ENCODE measurements at places on chromosomes 1 and 21.
A peak's percentile ranks its signal among the peaks of the same experiment; 100 is the strongest.

DNA sequence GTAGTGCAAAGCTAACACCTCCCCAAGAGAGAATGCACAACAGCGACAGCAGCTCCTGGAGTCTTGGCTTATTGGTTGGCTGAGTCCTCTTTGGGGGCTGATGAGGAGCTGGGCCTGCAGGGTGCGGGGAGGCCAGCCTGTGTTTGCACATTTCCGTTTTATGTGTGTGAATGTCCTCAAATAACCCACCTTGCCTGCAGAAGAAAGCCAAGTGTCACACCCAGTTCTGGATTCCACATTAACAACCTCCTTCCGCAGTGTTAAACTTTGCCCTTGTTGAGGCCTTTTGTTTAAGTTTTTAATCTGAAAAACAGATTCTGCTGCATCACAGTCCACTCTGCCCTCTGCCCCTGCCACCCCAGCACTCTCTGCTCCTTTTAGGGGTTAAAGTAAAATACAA is 274.5 kb downstream of the TM2D1 start:
- no peak for DNase-seq

DNA sequence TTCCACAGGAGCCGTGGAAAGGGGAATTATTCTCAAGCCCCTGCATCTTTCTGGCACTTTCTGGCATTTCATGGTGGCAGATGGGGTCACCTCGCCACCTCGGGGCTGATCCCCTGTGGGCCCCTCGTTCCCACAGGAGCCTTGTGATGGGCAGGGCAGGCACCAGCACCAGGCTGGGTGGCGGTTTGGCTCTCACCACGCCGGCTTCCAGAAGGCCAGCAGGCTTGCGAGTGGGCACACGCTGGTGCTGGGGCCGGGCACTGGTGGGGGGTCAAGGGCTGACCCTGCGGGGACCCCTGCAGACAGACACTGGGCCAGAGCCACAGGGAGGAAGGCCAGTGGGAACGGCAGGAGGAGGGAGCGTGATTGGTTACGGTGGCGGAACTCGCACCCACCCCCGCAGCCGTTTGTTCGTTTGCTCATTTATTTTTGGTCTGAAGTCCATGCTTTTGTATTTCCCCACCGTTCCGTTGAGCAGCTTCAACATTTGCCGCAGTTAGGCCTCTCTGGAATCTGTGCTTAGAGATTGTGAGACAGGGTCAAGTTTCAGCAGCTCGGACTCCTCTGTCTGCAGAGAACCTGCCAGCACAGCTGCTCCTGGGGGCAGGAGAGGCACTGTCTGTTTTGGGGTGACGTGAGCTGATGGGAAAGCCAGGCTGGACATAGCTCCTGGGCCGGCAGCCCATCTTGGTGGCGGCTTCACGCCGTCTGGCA is 5.3 kb downstream of the COL18A1 start:
- DNase-seq: no peak

DNA sequence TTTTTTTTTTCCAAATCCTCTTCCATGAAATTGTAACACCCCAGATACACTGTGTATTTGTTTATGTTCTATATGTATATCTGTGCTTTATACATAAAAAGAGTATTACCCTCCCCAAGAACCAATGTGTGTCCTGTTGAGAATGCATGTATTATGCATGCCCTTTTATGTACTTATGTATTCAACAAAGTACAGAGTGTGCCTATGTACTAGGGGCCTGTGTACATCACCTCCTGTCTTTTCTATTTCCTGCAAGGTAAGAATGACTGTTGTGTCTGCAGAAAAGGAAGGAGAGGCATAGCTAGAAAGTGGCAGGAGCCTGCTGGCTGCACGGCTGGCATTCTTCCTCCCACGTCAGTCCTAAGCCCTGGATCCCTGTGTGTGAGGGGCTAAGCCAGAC is 7.0 kb downstream of the TMEM61 start:
- no peak for DNase-seq

DNA sequence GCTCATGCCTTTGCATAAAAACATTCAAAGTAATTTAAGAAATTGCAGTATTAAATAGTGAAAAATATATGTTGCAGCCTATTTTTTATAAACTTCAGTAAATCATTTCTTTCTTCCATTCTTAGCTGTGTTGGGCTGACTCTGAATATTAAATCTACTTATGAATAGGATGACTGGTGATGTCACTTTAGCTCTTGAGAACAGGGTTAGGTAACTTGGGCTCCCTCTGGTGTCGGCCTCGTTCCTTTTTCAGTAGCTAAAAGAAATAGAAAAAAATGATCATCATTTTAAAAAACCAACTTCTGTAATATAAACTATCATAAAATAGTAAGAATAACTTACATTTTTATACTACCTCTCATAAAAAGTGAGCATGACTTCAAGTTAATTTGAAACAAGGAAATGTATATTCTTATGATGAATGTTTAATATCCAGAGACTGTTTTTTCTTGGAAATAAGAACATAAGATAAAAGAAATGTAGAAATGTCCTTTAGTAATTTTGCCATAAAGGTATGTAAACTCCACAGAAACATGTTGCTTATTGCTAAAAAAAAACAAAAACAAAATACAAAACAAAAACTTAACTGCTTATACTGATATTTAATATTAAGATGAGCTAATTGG is 26.8 kb upstream of the NCAM2 start:
- no peak for DNase-seq

- peak; percentile 28 for DNase-seq
These were observed 5.9 kb downstream of the BLACAT1 start for GRCh38 chr1:205449750-205450443.

- no peak for DNase-seq
These were observed 931 bp upstream of the CLSTN1 start for GRCh38 chr1:9824702-9825089.

DNA sequence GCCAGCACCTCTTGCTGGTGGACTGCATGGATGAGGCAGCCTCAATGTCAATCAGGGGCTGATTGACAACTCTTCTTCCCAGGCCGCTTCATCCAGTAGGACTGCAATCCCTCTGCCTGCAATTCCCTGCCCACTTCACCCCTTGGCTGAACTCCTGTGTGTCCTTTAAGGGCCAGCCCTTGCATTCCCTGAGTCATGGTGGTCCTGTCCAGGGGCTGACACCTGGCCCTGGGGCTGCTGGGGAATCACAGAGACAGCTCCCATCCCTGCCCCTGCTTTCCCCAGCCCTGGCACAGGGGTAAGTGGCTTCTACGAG is 4.6 kb upstream of the EPS8L3 start:
- DNase-seq: no peak

GRCh38 chr1:56917356-56917755 is 48.5 kb downstream of the C8B start:
- DNase-seq: no peak

GRCh38 chr1:27937524-27937836 is 2.7 kb downstream of the SMPDL3B start:
- DNase-seq: no peak

DNA sequence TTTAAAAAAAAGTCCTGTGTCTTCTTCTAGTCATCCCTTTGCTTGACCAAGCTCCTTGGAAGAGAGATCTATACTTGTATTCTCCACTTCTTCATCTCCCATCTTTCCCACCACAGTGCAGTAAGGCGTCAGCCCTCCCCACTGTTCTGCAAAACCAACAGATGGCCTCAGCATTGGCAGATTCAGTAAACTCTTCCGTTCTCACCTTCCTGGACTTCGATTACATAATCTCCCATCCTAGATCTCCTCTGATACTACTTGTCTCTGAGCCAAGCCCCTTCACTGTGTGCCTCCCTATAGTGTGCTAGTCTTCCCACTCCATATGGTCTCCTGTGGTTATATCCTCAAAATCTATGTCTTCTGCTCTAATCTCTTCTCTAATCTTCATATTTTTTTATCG is 1.6 kb upstream of the COLGALT2 start:
- DNase-seq: no peak

- DNase-seq: no peak
These were observed 131.6 kb downstream of the SNX7 start for GRCh38 chr1:98793136-98793535.

DNA sequence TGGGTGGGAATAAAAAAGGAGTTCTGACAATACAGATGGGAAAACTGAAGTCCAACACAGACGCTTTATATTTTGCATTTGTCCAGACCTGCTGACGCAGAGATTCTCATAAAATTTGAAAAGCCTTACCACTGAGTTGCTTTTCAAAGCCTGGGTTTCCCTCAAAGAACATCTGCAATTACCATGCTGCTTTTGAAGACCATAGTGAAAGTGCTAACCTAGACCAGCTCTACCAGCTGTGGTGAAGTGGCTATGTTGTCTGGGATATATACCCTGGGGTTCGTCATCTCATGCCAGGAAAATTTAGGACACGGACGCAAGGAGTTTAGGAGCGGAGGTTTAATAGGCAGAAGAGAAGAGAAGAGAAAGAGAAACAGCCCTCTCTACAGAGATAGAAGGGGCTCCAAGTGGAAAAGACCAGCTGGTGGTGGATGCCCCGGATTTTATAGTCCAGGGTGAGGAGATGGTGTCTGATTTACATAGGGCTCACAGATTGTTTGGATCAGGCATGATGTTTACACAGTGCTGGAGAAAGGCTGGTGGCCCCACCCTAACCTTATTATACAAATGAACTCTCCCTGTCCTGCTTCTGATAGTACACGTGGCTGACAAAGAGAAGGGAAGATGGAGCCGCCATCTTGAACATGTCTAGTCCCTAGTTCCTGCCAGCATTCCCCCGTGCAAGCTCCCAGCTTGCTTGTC is 73.8 kb downstream of the AK4 start:
- DNase-seq: no peak

DNA sequence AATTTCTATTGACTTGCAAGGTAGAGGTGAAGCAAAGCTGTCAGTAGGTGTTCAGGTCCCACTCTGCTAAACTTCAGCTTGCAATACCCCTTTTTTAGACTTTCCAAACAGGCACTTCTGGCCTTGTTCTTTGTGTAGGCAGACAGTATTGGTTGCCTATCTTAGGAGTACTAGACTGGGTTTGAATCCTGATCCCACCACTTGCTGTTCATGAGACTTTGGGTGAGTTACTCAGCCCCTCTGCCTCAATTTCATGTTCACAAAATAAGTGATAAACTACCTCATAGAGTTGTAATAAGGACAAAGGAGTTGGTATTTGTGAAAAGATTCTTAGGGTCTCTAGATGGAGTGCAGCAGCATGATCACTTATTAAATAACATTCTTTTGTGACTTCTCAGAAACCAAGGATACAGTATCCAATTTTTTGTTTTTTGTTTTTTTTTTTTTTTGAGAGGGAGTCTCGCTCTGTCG is 5.2 kb downstream of the RCC1 start:
- DNase-seq: no peak

GRCh38 chr1:234782105-234782751 is 172.2 kb upstream of the IRF2BP2 start:
- DNase-seq: no peak

DNA sequence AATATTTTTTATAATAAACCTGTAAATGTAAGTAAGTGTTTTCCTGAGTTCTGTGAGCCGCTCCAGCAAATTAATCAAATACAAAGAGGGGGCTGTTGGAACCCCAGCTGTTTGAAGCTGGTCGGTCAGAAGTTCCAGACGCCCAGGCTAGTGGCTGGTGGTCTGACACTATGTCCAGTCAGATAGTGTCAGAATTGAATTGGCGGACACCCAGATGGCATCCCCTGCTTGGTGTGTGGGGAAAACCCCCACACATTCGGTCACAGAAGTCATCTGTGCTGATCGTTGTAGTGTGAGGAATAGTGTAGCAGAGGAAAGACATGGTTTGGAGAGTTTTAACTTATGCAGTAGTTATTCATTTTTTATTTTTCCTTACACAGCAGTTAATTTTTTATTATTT is 32.4 kb downstream of the TBCE start:
- DNase-seq: no peak

DNA sequence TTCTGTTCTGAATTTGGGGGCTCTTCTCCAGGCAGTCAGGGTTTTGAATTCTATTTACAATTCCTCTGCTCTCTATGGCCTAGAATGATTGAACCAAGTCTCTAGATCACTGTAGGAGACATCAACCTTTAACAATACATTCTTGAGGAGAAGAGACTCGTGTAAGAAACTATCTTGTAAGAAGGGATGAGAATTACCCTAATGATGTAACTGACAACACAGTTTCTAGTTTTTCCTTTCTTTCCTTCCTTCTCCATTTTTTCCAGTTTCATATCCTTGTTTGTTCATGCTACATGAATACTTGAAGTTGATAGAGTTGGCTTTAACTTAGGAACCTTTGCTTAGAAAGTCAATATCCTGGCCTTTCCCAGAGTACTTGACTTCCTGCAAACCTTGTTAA is 1.3 kb upstream of the ATP1A1 start:
- DNase-seq: no peak

- DNase-seq: no peak
These were observed 1.0 kb downstream of the ST6GALNAC5 start for GRCh38 chr1:76868154-76868882.

GRCh38 chr1:3097861-3098260 is 28.9 kb downstream of the PRDM16 start:
- no peak for DNase-seq

DNA sequence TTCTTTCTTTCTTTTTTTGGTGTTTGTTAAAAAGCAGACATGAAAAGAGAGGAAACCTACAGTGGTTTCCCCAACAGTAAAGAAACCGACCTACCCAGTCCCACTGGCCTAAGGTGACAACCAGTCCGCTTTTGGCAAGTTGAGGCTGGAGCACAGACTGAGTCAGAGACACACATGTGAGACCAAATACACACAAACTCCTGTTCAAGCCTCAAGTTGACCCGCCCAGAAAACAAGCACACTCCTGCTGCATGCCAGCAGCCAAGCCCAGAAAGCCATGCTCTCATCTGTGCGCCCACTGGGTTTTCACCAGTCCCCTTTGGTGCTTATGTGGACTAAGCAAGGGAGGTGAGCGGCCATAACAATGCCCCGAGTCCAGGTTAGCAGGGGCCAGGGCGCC is 64.6 kb upstream of the GPR153 start:
- DNase-seq: no peak

GRCh38 chr1:231103961-231104360 is 57.9 kb upstream of the TRIM67 start:
- no peak for DNase-seq

- DNase-seq: no peak
These were observed 6.3 kb downstream of the INTS11 start for GRCh38 chr1:1318131-1318652.

- DNase-seq: no peak
These were observed 232.0 kb upstream of the KCNK2 start for GRCh38 chr1:214850432-214851050.

DNA sequence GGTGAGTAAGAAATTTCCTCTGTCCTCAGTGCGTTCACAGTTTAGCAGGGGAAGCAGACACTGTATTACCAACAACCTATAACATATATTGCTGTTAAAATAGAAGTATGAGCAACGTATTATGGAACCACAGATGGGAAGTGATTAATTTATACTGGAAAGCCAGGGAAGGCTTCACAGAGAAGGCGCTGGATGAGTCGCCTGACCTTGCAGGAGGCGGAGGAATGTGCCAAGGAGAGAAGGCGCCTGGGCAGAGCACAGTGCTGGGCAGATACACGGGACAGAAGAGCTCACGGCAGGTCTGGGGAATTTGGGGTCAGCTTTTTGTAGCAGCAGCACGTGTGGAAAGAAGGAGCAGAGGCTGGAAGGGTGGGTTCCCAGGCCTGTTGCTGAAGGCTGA is 116.3 kb downstream of the DHRS3 start:
- DNase-seq: no peak

DNA sequence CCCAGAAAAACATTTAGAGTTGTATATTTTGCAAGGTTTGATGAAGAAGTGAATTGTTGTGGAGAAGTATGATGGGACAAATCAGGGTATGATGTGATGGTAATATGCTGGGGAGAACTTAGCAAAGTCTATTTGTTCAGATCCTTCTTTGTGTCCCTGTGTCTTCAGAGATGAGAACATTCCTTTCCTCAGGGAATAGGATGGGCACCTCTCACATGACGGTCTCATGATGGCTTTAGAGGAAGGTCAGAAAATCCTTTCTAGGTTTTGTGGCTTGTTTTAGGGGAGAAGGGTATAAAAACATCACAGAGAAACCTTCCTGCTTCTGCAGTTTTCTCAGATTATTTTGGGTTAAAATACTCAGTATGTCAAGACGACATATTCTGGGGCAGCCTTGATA is 171.3 kb upstream of the NRIP1 start:
- no peak for DNase-seq
